ENCODE measurements at places on chromosomes 6 and 20.

GRCh38 chr20:9322661-9323060 lies 191.7 kb upstream of the LAMP5 start:
- no peak for DNase-seq

- DNase-seq: no peak
These were observed 95.1 kb downstream of the PLCB4 start for GRCh38 chr20:9163995-9164394.

GRCh38 chr6:139341060-139341459 lies 33.4 kb downstream of the CITED2 start:
- no peak for DNase-seq

GRCh38 chr6:89781070-89782034 lies 38.2 kb downstream of the MDN1 start:
- DNase-seq: no peak
